ENCODE measurements at places on chromosomes 4 and X.

DNA sequence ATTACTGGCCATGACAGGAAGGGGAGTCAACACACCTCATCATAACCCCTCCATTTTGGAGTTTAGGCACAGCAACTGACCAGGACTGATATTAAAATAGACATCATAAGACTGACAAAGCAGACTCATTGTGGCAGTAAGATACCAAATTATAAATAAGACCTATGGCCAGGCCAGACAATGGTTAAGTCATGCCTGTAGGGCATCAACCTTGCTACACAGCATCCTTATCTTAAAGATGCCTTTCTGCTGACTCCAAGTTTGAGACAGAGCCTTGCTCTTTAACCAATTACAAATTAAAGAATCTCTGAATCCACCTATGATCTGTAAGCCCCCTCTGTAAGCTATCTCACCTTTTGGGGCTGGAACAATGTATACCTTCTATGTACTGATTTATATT, 65.5 kb downstream of the VCX2 start:
- no peak for DNase-seq

- DNase-seq: no peak
These were observed 28.4 kb downstream of the RNF4 start for GRCh38 chr4:2497324-2497723.

DNA sequence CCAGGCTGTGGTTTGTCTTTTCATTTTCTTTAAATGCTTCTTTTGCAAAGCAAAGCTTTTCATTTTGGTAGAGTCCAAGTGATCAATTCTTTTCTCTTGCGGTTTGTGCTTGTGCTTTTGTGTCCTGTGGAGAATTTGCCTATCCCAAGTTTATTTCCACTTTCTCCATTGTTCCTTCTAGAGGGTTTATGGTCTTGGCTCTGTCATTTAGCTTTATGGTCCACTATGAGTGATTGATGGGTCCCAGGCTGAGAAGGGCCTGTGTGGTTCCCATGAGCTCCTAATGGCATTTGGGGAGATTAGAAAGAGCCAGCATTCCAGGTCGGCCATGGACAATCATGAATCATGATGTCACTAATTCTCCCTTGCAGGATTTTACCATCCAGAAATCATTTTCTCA, 86.5 kb downstream of the CPZ start:
- no peak for DNase-seq

DNA sequence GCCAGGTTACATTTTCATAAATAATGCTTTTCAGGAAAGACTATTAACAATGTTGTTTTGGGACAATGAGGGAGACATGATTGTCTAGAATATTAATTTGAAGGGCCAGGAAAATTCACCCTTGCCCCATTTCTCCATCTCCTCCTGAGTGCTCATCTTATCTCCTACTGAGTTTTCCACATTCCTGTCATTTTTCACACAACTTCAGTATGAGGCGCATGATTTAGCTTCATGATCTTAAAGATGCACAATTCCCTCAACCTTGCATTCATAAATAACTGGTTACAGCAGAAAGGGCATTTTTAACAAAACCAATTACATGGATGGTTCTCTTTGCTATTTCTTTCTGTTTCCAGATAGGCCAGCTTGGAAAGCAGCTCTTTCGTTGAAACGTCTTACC, 1699.2 kb upstream of the IGFBP7 start:
- DNase-seq: no peak

DNA sequence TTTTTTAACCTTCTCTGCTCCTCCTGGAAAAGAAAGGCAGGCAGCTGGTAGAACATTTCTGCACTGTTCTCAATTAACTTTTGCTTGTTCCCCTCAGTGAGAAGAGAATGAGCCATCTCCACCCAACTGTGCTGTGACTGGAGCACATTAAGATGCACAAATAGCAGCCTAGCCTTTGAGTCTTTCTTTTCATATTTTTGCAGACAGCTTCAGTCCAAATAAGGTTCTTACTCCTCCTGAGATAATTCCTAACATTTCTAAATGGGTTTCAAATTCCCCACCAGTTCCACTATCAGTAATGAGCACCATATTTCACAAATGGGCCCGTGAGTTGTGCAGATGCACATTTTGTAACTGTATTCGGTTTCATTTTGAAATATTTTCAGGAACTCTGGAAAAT, 118.6 kb downstream of the SPCS3 start:
- no peak for DNase-seq

DNA sequence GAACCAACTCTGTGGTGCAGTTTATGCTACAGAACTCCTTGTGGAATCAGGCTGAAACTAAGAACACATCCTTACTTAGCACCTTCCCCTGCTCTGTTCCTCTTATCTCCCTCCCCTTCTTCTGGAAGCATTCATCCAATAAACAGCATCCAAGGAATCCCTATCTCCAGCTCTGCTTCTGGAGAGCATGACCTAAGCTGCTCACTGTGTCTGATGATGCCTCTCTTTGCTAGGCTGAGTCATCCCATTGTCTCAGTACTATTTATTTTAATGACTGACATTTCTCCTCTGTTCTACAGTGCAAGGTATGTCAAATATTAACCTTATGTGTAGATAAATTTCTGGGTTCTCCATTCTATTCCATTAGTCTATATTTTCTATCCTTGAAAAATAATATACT, 71.2 kb downstream of the BEND2 start:
- no peak for DNase-seq

- DNase-seq: no peak
These were observed 266.1 kb upstream of the GPC4 start for GRCh38 chrX:133681421-133681820.

DNA sequence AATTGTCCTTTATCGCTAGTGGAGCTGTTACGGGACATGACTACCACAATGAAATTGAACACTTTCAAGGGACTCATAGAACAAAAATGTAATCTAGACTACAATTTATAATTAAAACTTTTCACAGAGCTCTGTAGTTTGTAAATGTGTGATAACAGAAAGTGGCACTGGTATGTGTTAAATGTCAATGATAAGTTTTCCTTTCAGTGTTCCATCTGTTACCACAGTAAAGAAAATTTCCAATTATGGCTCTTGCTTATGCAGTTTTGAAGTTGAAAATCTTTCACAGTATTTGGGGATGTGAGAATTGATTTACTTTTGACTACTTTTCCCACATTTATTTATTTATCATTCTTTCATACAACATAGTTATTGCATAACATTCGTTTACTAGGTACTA, 40.1 kb upstream of the GUCY1A1 start:
- no peak for DNase-seq

DNA sequence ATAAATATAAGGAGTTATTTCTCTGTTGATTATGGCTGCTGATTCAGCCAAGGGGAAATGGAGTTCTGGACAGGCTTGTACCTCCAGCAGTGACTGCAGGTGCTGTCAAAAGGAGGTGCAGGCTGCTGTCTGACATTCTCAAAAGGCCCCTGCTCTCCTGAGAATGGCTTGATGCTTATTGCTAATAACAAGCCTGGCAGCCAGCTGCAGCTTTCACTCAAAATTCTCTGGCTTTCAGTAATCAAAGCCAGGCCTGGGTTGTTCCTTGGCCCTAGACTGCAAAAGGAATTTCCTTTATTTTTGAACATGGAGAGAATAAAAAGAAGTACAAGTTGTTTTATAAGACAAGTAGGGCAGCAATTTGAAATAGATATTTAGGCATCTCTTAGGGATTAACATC, 575.9 kb downstream of the MID1IP1 start:
- no peak for DNase-seq

Measured in activated CD4-positive, alpha-beta T cell treated with anti-CD3 and anti-CD28 coated beads, Interleukin-2, amount 50 U/mL, for 48 hours (primary cell).